ENCODE measurements at places on chromosomes 5 and 9. TPM values are rescaled to one million over a fixed set of nuclear protein-coding genes. Genes with fewer than 3 reads are reported as not detected.

- no peak for DNase-seq
Measured at GRCh38 chr5:164798110-164798509, 1292.7 kb downstream of the MAT2B start.

DNA sequence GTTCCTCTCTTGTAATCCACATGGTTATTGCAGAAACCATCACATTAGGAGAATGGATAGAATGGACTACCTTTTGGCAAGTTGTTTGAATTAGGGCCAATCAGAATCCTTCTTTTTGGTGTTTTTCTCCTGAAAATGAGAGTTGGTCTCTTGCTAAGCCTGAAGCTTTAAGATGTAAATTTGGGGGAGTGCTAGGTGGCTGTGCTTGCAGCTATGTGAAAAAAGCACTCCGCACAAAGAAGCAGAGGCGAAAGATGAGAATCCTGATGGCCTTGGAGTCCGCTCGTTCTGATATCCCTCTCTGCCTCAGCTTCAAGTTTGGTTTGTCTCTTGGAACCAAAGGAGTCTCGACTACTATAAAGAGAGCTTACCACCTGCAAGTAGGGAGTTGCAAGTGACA lies 63.6 kb downstream of the INIP start:
- no peak for DNase-seq

DNA sequence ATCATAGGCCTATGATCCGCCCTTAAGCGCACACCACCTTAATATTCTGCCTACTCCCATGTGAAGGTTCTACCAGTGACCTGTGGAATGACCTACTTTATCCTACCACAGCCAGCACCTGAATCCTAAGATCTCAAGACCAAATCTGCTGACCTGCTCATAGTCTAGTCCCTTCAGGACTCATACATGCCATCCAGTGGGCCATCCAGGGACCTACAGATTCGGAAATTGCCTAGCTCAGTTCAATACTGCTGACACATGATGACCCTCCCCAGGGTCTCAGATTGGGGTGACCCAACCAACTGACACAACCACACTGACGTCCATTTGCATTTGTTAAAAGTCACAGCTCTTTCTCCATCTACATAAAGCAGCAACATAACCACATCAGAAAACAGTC lies 443.8 kb upstream of the ST8SIA4 start:
- no peak for DNase-seq

GRCh38 chr9:133671371-133671770 lies 35.2 kb downstream of the DBH start:
- DNase-seq: no peak

PRLR gene
- total RNA-seq: 3.5 TPM

PCDHGB2 gene
- 2.5 TPM for total RNA-seq

Data from MG63 (cell line).